ENCODE measurements at places on chromosomes 11 and 22. TPM values are rescaled to one million over a fixed set of nuclear protein-coding genes. Genes with fewer than 3 reads are reported as not detected.

- no peaks in the 10 kb centered on the region for H3K4me1 ChIP-seq
- DNase-seq, result no peak
- H3K27me3 ChIP-seq, result peaks cover 4% of the 10 kb centered on the region
- H3K27ac ChIP-seq, result no peak overlapping the region
- H3K36me3 ChIP-seq, result no peaks in the 10 kb centered on the region
Observed at GRCh38 chr22:47858773-47859306, 1096.4 kb downstream of the TBC1D22A start.

- peaks cover 40% of the 10 kb centered on the region for H3K4me1 ChIP-seq
- peak overlapping the region; percentile 92 for H3K4me3 ChIP-seq
- H3K27me3 ChIP-seq, result no peaks in the 10 kb centered on the region
- H3K27ac ChIP-seq, result peak overlapping the region; percentile 95
- DNase-seq, result peak; percentile 51
Observed at GRCh38 chr11:117097389-117098268, 599 bp downstream of the SIK3 start.

DNA sequence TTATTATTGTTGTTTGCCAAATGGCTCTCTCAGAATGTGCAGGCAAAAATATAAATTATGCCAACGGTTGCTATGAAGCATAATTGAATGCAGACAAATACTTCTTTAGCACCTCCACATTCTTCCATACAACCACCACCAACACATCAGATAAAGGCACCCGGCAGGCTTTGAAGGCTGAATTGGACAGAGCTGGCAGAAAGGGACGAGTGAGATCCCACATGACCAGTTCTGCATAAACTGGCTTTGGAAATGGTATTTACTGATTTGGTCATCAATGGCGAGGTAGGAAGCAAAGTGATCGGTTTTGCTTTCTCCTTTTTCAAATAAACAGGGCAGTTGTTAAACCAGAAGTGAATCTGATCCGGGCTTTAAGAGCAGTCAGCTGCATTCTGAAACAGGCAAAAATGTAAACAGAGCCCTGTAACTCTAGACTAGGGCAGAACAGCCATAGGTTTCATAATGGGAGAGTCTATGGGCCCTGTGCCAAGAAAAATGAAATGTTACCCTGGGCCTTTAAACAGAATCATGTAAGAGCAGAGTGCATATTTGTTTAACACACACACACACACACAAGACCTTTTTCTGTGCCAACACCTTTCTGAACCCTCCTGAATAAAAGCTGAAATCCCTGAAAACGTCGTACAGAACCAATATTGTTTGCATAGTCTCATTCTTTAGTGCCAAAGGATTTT is 97.7 kb downstream of the MPPED2 start:
- no peaks in the 10 kb centered on the region for H3K27me3 ChIP-seq
- no peak overlapping the region for H3K27ac ChIP-seq
- no peak for DNase-seq

The TMEM25 gene
- total RNA-seq, result 19.1 TPM

The SCN3B gene
- 0.79 TPM for total RNA-seq

The OLFML1 gene
- total RNA-seq, result 0.18 TPM
